Activated T-cell treated with anti-CD3 and anti-CD28 coated beads, Interleukin-2, amount 50 U/mL, for 4 hours (primary cell): ENCODE measurements at places on chromosomes 4 and X. TPM values are rescaled to one million over a fixed set of nuclear protein-coding genes. Genes with fewer than 3 reads are reported as not detected.

GRCh38 chrX:118221733-118222132 is 105.1 kb upstream of the KLHL13 start:
- no peak for DNase-seq

NOX1 gene
- total RNA-seq = not detected

PDK3 gene
- total RNA-seq = 13.3 TPM

NEIL3 gene
- total RNA-seq = 0.58 TPM

DNA sequence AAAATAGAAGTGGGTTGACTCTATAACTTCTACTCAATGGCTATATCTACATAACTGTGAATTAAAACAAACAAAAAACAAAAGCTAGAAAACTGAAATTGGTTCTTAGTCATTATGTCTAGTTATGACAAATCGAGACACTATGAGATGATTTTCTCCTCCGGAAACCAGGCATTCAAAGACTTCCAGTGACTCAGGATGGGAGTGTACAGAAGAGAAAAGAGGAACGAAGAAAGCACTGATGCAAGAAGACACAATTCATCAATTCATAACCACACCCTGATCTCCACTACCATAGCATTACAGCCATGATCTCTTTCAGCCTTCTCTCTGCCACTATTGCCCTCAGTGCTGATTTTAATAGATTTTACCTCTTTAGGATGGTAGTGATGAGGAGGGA is 253.6 kb downstream of the CBLL2 start:
- no peak for DNase-seq

LRIT3 gene
- 0.19 TPM for total RNA-seq

PCDH10 gene
- not detected for total RNA-seq

DNA sequence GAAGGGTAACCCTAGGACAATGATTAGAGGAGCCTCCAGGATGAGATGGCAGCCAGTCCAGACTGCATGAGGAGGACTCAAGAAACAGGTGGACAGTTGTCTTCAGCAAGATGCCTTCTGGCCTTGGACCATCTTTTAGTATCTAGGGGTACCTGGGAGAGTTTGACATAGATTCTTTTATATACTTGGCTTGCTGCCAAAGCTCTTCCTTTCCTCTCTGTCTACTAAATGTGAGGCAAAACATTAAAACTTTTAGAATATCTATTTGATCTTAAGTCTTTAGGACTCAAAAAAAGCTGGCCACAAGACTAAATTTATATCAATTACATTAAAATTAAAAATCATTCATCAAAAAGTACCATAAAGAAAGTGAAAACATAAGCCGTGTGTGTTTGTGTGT is 18.6 kb upstream of the NKX3-2 start:
- no peak for DNase-seq

DUX4 gene
- total RNA-seq = not detected

- no peak for DNase-seq
These were observed 62.5 kb upstream of the HOPX start for GRCh38 chr4:56743550-56743949.
